ENCODE measurements at places on chromosomes 6 and 20.

- no peak for DNase-seq
Measured at GRCh38 chr20:4781211-4781610, 59.5 kb downstream of the PRND start.

- no peak for DNase-seq
Measured at GRCh38 chr6:106637051-106637716, 7.8 kb downstream of the QRSL1 start.

- no peak for DNase-seq
Measured at GRCh38 chr6:17152703-17153102, 50.9 kb downstream of the STMND1 start.

- DNase-seq: no peak
Measured at GRCh38 chr6:75935473-75935793, 137.0 kb downstream of the IMPG1 start.
